ENCODE measurements at places on chromosomes 4 and X.

- no peak for DNase-seq
Observed at GRCh38 chr4:98222306-98222705, 38.9 kb upstream of the RAP1GDS1 start.

GRCh38 chrX:55452833-55453124 is 852 bp downstream of the MAGEH1 start:
- peak; percentile 1 for DNase-seq

DNA sequence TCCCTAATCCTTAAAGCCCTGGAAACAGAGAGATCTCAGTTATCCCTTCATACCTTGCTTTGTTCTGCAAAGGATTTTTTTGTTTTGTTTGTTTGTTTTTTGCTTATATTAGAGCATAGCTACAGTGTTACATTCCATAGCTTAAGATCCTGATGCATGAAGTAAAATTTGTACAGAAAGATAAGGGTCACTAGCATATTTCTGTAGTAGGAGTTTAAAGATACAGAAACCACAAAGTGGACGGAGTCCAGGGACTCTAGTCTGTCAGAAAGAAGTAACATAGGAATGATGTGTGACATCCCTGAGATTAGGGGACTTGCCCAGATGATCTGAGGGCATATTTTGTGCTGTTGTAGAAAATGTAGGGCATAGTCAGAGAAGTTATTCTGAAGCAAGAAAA is 151.9 kb upstream of the PLAC1 start:
- no peak for DNase-seq

- DNase-seq = no peak
Observed at GRCh38 chrX:129732857-129733256, 5.9 kb upstream of the XPNPEP2 start.

DNA sequence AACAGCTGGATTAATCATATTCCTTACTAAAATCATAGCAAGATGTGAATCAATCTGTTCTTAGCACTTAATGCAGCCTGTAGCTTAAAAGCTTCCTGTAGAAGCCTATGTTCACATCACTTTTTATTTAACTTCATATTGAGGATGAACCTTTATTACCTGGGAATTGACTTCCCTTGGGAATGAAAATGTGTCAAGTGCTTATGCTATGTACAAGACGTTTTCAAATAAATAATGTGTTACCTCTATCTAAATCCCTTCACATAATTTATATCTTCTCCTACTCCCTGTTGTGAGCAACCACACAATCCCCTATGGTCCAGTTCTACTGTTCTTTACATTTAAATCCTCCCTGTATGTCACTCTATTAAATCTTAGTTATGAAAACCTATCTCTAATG is 633.1 kb downstream of the FSTL5 start:
- no peak for DNase-seq

DNA sequence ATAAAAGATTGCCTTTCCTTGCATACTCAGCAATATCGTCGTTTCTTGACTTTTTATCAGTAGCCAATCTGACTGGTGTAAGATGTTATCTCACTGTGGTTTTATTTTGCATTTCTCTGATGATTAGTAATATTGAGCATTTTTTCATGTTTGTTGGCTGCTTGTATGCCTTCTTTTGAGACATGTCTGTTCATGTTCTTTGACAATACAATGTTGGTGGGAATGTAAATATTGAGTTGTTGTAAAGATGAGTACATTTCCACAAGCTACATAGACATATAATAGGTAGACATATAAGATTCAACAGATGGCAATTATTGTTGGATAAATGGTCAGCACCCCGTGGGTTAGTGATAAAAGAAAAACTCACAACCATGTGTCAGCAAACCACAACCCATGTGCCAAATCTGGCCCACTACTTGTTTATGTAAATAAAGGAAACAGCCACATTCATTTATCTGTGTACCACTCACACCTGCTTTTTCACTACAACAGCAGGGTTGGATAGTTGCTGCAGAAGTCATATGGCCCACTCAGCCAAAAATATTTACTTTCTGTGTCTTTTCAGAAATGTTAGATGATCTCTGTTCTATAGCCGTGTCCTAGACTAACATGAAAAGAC is 153.1 kb upstream of the VCX start:
- DNase-seq = no peak

DNA sequence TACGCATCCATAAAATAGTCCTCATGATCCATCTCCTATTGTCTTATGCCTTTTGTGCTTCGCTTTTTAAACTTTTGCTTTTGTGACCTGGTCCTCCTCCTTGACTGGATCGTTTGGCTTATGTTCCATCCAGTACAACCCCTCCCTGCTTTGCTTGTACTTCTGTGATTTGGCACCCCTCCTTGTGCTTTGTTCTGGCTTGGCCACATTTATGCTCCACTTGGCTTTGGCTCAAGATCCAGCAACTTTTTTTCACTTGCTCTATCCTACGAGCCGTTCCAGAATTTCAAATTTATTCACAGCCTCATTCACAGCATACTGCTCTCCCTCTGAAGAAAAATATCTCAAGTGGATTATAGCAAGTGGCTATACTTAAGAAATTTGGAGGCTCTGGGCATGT is 28.0 kb upstream of the GLRA2 start:
- DNase-seq = no peak

- DNase-seq = no peak
Observed at GRCh38 chr4:20652226-20652885, 47.9 kb upstream of the PACRGL start.
